ENCODE measurements at places on chromosomes 2 and 18.

DNA sequence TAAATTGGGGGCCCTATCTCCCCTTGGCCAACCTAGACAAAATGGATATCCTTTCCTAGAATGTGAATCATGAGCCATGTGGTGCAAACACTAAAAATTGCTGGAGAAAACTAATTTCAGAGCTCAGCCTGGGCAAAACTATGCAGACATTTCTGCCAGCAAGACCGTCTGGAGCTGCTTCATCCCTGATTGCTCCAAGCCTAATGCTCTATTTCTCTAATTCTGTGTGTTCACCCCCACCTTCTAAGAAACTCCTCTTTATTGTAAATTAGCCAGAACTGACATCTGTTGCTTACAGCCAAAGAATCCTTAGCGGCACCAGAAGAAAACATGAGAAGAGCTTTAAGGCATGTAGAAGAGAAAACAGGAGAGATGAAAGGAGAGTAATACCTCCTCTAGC lies 337.7 kb upstream of the CHAC2 start:
- DNase-seq: no peak

GRCh38 chr2:123073371-123073770 lies 951.7 kb upstream of the CNTNAP5 start:
- DNase-seq: no peak

DNA sequence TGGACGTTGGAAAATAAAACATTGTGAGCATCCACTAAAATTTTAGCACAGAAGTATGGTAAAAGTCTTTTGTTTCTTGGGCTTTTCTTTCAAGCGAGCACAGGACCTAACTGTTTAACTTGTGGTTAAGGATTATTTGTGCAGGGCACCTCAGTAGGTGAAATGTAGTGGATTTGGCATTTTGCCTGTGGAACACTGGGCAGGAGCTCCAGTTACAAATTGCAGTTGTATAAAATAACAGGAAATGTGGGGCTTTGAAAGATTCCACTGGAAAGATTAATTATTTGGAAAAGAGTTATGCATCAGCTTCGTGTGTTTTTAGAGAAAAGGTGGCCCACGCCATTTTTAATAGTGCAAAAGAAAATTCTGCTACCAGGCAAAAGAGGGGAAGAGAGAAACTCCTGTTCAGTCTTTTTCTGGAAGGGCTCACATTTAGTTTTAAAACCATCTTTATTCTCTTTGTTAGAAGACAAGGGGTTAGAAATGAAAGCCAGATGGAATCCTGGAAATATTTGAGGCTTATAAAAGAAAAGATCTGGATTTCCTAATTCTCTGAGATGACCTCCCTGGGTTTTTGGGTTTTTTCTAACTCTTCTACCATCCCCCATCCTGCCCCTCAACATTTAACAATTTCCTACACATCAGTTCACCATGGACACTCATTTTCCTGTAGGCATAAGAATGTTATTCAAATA lies 144.3 kb upstream of the SERTAD2 start:
- DNase-seq: no peak

DNA sequence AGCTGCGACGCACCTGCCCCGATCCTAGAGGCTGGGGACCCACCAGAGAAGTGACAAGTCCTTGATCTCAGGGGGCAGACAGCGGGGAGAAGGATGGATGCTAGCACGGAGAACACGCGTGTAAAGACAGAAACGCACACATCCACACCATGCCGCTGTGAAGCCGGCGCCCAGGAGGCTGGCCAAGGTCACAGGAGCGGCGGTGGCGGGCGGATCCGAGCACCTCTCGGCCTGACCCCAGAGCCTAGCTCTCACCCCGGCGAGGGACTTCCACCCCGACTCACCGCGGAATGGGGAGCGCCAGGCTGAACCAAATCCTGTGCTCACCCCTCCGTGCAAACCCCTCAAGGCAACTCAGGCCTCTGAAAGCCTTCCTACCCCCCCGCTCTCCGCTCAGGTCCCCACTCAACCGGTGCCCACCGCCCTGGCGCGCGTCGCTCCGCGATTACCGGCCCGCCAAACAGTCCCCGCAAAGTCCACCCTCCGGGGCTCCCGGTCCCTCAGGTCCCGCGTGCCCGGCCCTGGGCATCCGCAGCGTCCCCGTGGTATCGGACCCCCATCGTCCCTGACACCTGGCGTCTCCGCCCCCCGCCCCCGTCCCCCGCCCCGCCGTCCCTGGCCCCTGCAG lies 460 bp upstream of the LRRFIP1 start:
- DNase-seq: no peak

DNA sequence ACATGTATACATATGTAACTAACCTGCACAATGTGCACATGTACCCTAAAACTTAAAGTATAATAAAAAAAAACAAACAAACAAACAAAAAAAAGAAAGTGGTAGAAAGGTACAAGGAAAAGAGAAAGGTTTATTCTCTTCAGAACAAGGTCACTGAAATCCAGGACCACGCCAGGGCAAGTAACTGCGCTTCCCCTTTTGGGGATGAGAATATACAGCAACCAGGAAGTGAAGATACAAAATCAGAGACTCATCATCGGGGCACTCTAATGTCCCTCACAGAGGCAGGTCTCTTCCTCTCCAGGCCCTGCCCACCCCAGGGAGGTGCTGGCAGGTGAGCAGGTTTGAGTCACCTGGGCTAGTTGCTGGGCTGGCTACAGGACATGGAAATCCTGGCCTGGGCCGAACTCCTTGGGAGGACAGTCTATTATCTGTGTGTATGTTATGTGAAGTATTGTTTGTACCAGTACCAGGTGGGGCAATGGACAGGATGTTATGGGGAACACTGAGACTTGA lies 100.4 kb upstream of the GPR45 start:
- DNase-seq: no peak

DNA sequence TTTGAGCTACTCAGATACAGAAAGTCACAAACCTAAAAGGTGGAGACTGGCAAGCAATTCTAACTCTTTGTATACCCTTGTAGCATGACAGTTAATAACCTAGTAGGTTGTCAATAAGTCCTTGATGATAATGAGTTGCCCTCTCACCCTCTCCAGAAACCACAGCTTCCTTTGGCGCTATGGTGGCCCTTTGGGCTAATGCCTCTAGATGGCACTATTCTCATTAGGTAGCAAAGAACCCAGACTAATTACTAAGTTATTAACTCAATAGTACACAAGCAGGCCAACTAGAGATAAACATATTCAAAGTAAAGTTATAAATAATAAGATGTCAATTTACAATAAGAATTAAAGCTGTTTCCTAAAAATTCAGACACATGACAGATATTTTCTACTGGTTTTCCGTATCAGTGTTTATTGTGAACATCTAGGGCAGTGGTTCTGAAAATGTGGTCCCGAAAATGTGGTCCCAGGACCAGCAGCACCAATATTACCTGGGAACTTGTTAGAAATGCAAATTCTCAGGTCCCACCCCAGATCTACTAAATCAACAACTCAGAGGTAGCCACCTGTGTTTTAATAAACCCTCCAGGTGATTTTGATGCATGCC lies 41.1 kb downstream of the LDAH start:
- DNase-seq: no peak

GRCh38 chr18:79571211-79572092 lies 108.2 kb upstream of the CTDP1 start:
- DNase-seq: no peak

DNA sequence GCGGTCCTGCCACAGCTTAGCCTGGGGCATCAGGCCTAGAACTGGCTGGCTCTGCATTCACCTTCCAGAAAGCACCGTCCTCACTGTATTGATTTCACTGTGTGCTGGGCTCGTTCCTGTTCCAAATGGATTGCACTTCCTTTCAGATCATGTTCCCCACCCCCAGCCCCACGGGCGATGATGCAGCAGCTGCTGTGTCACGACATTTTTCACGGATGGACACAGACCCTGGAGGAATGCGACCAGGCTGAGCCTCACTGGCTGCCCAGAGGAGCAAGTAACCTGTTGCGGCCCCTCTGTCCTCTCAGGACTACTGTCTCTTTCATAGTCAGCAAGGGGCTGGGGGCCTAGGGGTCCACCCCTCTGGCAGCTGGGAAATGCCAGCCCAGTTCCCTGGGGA lies 50.3 kb downstream of the CAPN13 start:
- no peak for DNase-seq

- no peak for DNase-seq
Observed at GRCh38 chr18:9910071-9910470, 3.7 kb upstream of the VAPA start.

DNA sequence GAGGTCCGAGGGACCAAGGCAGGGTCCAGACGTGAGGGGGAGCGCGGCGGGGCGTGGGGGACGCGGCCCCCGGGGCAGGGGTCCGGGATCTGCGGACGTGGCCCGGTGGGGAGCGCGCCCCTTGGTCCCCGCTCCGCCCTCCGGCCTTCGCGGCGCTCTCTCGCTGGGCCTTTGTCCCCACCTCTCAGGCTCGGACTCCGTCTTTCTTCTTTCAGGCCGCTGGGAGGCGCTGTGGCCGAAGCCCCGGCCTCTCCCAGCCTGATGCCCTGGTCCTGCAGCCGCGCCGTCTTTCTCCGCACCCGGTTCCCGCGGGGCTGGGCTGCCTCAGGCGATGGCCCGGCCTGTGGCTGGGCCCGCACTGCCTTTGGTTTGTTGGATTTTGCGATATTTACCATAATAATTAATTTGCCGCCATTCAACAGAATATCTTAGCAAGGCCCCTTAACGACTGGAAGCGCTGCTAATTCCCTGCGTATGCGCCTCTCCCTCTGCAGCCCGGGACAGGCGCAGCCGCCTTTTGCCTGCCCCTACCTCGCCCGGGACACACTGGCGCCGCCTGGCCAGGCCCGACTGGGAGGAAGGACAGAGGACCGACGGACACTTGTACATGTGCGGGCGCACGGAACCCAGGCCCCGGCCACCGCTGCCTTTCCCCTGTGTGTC lies 10.8 kb downstream of the SIX3 start:
- no peak for DNase-seq

- no peak for DNase-seq
Observed at GRCh38 chr2:192487636-192488035, 292.9 kb upstream of the TMEFF2 start.

DNA sequence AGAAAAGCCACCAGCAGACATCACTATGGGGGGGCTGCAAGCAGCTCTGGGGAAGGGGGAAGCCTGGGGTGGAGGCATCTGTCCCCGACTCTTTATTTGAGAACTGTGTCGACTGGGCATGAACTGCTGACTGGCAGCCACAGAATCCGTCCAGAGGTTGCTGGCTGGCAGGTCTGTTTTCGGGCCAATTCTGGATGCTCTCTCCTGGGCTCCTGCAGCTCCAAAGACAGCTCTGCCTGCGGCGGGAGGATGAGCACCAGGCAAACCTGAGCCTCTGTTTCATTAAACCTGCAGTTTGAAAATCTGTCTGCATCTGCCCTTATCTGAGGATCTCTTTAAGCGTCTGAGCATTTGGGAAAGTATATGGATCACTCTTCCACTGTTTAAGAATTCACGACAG lies 34.4 kb upstream of the RPL31 start:
- no peak for DNase-seq

DNA sequence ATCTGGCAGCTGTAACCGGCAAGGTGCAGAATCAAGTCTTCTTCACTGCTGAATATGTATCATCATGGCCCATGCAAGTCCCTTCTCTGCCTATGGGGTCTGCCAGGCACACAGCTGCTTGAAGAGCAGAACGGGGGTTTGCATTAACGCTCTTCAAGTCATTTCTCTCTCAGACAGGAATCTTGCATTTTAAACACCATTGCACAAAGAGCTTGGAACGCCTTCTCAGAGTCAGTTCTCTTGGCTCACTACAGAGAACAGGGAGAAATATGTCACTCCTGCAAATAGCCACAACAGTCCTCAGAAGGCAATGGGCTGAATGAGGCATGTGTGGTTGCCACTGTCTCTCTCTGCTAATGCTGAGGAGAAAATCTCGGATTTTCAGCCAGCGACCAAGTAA lies 2173.5 kb upstream of the PIK3C3 start:
- DNase-seq: no peak

GRCh38 chr2:133365117-133365516 lies 203.1 kb downstream of the NCKAP5 start:
- DNase-seq: no peak

- no peak for DNase-seq
Observed at GRCh38 chr2:10190737-10191532, 68.4 kb downstream of the RRM2 start.

DNA sequence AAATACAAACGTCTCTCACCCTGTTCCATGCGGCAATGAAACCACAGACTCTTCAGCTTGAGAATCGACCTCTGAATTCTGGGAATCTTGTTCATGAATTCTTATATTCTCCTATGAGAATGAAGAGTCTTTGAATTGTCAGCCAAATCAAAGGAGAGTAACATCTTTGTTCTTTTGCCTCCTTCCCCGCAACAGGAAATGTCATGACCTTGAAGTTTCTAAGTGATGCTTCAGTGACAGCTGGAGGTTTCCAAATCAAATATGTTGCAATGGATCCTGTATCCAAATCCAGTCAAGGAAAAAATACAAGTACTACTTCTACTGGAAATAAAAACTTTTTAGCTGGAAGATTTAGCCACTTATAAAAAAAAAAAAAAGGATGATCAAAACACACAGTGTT lies 21.8 kb downstream of the TNFAIP6 start:
- DNase-seq: no peak

GRCh38 chr2:182391443-182391842 lies 35.4 kb downstream of the PDE1A start:
- no peak for DNase-seq

DNA sequence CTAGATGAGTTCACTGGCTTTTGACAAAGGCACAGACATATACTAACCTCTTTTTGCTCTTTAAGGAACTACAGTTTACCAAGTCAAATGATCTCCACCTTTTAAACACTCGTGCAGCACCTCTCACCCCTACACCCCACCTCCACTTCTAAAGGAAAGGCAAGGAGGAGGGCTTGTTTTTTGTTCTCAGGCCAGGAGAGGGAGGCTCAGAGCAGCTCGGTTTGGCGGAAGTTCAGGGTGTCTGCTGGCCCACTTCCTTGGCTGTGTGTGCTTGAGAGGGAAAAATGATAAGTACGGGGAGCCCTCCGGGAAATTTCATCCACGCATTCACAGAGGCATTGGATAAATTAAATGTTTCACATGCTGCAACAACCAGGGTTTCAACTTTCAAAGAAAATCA lies 667.9 kb downstream of the BCL11A start:
- no peak for DNase-seq

GRCh38 chr2:134391751-134392160 lies 137.9 kb downstream of the MGAT5 start:
- no peak for DNase-seq

DNA sequence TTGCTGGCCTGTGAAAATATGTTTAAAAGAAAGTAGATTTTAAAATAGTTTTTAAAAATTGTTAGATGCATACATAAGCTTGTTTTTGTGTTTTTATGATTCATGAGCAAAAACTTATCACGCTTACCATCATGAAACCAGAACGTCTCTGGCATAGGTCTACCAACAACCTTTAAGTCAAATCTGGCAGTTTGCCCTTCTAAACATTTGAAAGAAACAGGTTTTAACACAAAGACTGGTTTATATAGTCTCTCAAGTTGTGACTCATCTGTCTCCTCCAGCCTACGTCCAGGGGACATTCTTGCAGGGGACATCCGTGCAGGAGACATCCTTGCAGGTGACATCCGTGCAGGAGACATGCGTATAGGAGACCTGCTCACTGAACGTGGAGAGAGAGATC lies 29.6 kb downstream of the TTN start:
- DNase-seq: no peak

- DNase-seq: no peak
Observed at GRCh38 chr2:200635251-200635650, 49.4 kb downstream of the AOX1 start.

DNA sequence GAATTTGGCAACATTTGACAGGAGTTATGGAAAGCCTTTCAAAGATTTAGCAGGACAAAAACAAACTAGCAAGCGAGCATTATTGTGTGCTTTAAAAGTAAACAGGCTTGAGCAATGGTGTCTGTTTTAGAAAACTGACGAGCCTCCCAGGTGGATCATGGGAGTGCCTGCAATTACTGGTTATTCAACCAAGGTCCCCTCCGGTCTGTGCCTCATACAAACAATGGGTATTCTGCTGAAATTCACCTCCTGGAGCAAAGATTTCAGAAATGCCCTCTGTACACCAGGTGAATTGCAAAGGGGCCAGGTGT lies 22.4 kb downstream of the RTP5 start:
- no peak for DNase-seq

Data from stimulated activated CD8-positive, alpha-beta memory T cell treated with anti-CD3 and anti-CD28 coated beads, Interleukin-2, amount 100 ng/mL, for 1 hour (primary cell).